ENCODE measurements at places on chromosomes 11 and 22.

DNA sequence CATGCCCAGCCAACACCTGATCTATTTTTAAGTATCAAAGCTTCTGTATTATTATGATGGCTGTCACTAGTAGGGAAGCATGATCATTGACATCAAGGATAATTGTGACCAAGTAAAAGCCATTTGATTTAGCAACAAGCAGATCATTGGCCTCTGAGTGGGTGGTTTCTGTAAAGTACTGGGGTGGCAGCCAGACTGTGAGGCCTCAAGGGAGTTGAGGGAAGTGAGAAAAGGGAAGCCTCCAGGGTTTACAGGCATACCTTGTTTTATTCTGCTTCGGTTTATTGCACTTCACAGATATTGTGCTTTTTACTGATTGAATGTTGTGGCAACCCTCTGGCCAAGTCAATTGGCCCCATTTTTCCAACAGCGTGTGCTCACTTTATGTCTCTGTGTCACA lies 60.1 kb downstream of the PRR5L start:
- no peak for DNase-seq

GRCh38 chr11:73388265-73389133 lies 12.3 kb downstream of the RELT start:
- DNase-seq: no peak

DNA sequence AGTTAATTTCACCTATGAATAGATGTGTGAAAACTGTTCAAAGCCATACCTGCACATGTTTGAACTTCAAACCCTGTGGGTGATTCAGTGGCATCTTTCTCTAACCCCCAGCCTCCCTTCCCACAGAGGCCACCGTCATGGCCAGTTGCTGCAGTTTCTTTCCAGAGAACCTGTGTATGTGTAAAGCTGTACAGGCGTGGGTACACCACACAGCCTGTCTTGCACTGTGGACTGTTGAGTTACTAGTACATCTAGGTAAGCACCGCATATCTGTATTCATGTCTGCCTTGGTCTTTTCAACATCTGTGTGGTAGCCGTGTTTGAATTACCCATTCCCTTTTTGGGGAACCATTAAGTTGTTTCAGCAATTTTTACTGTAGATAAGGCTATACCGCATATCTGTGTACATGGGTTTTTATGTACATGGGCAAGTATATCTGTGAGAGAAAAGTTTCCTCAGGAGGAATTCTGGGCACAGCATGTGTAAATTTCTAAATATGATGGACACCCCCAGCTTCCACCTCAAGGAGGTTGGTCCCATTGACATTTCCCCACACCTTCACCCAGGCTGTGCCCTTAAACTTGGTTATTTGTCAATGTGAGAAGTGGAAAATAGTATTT lies 13.9 kb downstream of the NEAT1 start:
- no peak for DNase-seq

DNA sequence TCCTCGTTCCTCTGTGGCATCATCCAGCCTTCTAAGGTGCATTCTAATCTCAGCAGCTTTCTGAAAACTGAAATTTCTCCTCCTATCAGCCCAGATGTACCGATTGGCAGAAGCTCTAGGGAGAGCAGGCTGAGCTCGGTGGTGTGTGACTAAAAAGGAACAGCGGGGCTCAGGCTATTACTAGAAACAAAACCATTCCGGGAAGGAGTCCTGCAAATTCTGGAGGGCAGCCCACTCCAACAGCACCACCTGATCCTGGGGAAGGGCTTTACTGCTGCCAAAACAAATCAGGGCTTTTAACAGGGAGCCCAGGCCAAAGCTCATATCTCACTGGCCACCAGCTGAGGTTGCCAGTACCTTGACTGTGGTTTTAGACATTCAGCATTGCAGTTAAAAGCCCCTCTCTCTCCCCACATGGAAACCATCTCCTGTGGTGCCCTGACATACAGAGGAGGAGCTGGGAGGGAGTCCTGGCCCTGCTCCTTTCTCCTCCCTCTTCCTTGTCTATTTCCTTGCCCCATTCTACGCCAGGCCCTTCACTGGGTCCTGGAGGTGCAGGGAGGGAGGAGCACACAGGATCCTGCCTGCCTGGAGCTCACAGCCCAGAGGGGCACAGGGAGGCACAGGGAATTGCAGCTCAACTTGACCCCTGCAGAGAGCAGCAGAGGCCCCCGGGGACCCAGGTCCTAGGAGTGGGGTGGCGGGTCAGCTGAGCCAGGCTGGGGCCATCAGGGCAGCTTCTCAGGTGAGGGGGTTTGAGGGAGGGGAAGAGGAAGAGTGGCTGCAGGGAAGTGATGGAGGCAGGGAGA lies 889 bp downstream of the PLAAT4 start:
- DNase-seq: no peak

- no peak for DNase-seq
Measured at GRCh38 chr22:19688301-19689290, 25.7 kb upstream of the SEPTIN5 start.
